ENCODE measurements at places on chromosomes 13 and 19.

- no peak for DNase-seq
These were observed 98.2 kb downstream of the OLFM4 start for GRCh38 chr13:53126841-53127245.

GRCh38 chr13:32905063-32905863, 111.0 kb upstream of the KL start:
- no peak for DNase-seq

DNA sequence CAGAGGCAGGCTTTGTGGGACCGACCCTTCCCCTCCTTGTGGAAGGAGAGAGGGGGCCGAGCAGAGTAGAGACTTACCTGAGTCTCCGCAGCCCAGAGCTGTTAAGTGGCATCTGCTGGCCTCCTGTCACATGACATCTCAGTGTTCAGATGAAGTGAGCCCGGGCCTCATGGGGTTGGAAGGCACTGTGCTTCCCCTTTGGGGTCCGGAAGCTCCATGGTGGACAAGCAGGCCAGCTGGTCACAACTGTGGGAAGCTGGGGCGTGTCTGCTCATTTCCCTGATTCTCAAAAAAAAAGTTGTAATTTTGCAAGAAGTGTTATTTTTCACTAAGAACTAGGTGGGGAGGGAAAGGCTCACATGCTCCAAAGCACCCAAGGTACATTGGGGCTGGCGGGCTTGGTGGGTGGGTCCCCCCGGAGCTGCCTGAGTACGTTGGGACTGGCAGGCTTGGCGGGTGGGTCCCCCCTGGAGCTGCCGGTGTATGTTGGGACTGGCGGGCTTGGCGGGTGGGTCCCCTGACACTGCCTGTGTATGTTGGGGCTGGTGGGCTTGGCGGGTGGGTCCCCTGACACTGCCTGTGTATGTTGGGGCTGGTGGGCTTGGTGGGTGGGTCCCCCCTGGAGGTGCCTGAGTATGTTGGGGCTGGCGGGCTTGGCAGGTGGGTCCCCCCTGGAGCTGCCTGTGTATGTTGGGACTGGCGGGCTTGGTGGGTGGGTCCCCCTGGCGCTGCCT, 18.2 kb upstream of the DCUN1D2 start:
- no peak for DNase-seq

GRCh38 chr19:18611327-18612050, 1.2 kb upstream of the TMEM59L start:
- peak; percentile 44 for DNase-seq

DNA sequence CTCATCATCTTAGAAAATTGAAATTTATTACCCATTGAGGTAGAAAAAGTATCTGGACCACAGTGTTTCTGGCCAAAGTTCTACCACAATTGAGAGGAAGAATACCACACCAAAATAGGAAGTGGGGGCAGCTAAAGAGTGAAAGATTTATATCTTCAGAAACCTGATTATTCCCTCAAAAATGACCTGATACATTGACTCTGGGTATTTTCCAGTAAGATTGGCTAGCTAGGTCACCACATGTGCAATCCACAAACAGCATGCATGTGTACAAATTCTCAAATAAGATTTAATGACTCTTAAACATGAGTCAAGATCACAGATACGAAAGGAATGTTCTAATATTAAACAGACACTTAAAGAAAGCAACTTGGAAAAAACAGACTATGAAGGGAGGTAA, 1516.2 kb upstream of the PCDH20 start:
- no peak for DNase-seq

- no peak for DNase-seq
These were observed 117.8 kb downstream of the RAB20 start for GRCh38 chr13:110443622-110444225.

DNA sequence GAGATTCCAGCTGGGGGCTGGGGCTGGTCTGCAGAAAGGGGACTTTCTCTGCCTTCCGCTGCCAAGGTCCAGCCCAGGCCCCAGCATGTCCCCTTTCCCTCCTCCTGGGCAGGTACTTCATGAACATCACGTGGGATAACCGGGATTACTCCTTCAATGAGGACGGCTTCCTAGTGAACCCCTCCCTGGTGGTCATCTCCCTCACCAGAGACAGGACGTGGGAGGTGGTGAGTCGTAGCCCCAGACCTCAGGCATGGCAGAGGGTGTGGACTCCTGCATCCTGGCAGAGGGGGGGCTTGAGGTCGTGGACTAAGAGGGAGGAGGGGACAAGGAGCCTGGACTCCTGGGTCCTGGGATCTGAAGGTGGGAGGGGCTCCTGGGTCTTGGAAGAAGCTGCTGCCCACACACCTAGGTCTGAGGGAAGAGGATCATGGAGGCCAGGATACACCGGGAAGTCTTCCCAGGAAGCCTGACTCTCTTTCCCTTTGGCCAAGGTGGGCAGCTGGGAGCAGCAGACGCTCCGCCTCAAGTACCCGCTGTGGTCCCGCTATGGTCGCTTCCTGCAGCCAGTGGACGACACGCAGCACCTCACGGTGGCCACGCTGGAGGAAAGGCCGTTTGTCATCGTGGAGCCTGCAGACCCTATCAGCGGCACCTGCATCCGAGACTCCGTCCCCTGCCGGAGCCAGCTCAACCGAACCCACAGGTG, 20.6 kb downstream of the GRIN2D start:
- no peak for DNase-seq

- DNase-seq = no peak
These were observed 11.2 kb downstream of the ZNF83 start for GRCh38 chr19:52626915-52627314.

- DNase-seq = no peak
These were observed 27.9 kb downstream of the COL4A2 start for GRCh38 chr13:110334841-110335490.

DNA sequence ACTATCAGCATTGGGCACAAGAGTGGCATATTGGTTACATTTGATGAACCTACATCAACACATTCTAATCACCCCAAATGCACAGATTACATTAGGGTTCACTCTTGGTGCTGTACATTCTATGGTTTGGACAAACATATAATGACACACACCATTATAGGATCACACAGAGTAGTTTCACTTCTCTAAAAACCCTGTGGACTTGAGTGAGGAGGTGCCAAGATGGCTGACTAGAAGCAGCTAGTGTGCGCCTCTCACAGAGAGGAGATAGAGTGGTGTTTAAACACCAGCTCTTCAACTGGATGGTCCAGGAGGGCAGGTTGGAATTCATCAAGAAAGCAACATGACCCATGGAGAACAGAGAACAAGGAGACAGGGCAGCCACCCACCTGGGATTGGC, 265.6 kb downstream of the TDRD3 start:
- DNase-seq = no peak

- DNase-seq = peak; percentile 42
These were observed 1.3 kb downstream of the GADD45B start for GRCh38 chr19:2477141-2477710.

DNA sequence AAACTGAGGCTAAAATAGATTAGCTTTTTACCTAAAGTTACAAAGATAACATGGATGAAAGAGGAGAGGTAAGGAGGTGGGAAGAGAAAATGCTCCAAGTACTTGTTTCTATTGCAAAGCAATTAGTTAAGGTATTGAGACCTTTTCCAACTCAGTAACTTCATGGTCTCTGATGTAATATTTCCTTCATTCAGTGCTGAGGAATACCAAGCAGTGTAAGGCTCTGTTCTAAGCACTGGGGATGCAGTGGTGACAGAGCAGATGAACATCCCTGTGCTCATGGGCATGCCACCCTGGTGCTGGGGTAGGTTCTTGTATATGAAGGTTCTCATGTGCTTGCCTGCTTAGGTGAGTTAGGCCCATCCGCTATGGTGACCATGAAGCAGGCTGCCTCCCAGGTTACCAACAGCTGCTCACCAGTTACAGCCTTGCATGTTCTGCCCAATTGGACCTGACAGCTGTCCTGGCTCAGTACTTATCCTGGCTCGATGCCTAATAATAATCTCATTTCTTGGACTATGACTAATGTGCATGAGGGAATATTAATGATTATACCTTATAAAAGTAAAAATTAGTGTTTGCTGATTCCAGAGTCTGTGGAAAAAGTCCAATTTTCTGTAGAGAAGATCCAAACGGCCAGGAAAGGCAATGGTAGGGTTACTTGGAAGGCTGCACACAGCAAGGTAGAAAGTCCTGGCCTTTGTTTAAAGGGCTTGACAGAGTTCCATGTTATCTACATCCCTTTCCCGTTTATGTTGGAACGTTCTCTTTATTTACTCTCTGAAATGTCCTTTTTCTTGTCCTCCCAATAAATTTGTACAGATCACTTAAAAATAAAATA, 48.3 kb downstream of the LATS2 start:
- no peak for DNase-seq

- DNase-seq = no peak
These were observed 43.8 kb downstream of the PEPD start for GRCh38 chr19:33477781-33478180.

DNA sequence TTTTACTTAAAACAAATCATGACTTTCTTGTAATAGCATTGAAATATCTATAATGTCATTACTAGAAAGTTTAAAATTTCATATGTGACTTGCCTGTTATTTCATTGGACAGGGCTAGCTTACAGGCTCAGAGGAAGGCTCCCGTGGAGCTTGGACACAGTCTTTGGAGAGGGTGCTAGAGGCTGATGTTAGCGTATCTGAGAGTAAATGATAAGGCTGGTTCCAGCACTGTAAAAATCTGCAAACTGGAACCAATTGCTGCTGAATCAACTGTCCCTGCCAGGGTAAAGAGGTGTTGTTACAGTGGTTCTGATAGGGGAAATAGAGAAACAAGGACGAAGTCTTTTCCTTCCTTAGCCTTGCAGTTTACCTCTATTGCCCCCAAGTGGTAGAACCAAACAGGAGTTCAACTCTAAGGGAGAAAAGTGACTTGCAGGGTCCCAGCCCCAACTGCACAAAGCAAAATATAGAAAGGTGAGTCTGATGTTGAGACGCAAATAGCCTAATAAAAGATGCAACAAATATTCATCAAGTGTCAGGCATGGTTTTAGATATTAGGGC, 901.7 kb downstream of the DIAPH3 start:
- no peak for DNase-seq

DNA sequence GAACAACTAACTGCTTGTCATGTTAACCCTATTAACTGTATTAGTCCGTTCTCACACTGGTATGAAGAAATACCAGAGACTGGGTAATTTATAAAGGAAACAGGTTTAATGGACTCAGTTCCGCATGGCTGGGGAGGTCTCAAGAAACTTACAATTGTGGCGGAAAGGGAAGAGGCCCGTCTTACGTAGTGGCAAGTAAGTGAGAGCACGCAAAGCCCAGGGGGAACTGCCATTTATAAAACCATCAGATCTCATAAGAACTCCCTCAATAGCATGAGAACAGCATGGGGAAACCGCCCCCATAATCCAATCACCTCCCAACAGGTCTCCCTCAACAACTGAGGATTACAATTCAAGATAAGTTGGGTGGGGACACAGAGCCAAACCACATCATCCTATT, 34.7 kb downstream of the PHF11 start:
- no peak for DNase-seq

- peak; percentile 47 for DNase-seq
These were observed 38.4 kb upstream of the TCF3 start for GRCh38 chr19:1690699-1691307.

DNA sequence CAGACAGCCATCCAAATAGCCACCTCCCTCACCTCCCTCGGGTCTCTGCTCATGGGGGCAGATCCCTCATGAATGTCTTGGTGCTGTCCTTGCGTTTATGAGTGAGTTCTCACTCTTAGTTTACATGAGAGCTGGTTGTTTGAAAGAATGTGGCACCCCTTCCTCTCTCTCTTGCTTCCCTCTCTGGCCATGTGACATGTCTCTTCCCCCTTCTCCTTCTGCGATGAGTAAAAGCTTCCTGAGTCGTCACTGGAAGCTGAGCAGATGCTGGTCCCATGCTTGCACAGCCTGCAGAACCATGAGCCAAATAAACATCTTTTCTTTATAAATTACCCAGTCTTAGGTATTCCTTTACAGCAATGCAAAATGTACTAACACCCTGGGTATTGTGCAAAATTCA, 208.7 kb downstream of the LACC1 start:
- no peak for DNase-seq

Data from activated CD8-positive, alpha-beta memory T cell treated with anti-CD3 and anti-CD28 coated beads, Interleukin-2, amount 50 U/mL, for 4 hours (primary cell).